AML-193 (cell line): ENCODE measurements at places on chromosomes 6 and 20.

GRCh38 chr6:161547617-161548016 lies 273.8 kb upstream of the AGPAT4 start:
- no peak for DNase-seq

- no peak for DNase-seq
Measured at GRCh38 chr20:25083773-25084625, 2.1 kb upstream of the VSX1 start.

GRCh38 chr6:111558690-111559187 lies 46.9 kb downstream of the TRAF3IP2 start:
- DNase-seq = no peak

DNA sequence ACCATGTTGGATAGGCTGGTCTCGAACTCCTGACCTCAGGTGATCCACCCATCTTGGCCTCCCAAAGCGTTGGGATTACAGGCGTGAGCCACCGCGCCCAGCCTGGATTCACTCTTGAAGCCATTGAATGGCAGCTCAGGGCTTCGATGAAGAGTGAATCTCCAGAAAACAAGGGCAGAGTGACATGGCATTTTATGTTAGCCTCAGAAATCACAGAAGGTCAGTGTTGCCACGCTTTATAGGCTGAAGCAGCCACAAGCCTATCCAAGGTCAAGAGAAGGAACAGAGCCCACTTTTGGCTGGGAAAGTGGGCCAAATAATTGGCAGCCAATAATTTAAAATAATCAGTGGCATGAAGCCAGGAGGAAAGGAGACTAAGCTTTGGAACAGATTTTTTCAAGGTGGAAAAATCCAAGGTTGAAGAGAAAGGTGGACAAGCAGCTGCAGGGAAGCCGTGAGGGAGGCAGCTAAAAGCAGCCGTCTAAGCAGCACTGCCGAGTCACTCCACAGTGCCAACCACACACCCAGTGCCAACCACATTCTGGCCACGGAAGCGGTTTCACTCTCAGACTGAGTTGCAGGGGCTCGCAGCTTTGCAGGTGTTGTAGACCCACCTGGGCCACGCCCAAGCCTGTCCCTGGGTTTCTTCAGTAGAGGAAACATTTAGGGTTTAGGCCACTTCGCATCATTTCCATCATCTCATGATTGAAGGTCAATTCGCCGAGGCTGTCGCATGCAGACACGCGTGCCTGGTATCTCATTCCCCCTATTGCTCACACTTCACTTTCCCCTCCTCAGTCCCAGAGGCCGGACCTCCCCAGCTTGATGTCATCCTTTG lies 17.4 kb upstream of the AVP start:
- DNase-seq = peak; percentile 23

GRCh38 chr6:144413418-144413817 lies 128.3 kb downstream of the UTRN start:
- DNase-seq = no peak

DNA sequence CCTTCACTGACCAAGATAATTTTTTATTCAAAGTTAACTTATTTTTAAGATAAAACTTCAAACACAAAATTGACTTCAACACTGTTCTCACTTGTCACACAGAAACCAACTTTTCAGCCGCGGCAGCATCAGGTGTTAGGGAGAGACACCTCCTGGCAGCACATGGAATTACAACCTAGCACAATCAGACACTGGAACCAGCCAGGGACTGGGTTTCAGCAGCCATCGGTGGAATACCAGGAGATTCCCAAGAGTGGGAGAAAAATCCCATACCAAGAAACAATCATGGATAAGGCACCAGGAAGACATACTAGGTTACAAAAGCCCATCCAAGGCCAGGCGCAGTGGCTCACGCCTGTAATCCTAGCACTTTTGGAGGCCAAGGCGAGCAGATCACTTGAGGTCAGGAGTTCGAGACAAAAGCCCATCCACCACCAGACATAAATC lies 70.0 kb downstream of the SNX5 start:
- DNase-seq = peak; percentile 36

DNA sequence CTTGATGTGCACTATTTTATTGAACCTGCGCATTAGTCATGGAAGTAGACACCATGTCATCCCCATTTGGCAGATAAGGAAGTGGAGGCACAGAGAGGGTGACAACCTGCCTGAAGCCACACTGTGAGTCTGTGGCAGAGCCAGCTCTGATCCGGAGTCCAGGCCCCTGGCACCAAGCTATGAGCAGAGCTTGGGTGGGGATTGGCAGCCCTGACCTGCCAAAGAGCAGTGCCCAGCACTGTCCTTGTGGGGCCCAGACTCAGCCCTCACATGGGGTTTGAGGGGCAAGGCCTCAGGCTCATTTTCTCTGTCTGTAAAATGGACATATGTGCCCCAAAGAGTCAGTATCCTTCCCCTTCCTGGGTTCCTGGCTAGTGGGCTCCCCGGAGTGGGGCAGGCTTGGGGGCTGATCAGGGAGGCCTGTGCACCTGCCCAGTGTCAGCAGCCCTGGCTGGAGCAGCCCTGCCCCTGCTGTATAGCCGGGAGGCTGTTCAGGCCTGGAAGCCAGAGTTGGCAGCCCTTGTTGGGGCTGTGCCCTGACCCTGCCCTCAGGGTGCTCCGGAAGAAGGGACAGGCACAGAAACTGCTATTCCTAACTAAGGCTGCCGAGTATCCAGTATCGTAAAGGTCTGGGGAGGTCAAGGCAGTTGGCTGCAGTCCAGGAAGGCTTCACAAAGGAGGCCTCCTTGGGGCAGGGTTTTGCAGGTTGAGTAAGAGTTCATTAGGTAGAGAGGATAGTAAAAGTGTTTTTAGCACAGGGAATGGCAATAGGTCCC lies 38.7 kb downstream of the TGM2 start:
- DNase-seq = no peak

- DNase-seq = no peak
Measured at GRCh38 chr6:136411025-136411325, 121.3 kb upstream of the BCLAF1 start.

- no peak for DNase-seq
Measured at GRCh38 chr6:136337606-136338005, 48.0 kb upstream of the BCLAF1 start.

DNA sequence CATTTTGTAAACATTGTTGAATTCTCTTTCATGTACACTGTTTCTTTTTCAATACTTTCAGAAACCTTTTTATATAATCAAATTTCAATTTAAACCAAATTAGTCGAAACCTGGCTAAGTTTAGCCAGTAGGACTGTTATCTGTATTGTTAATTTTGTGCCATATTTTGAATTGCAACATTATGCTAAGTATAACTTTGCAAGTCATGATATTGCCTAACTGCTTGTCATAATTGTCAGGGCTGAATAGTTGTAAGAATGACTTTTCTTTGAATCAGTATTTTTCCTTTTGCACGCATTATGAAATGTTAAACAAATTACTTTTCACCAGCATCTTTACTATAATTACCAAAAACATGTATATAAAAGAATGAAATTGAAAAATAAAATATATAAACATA lies 82.7 kb downstream of the SAMD3 start:
- peak; percentile 62 for DNase-seq

DNA sequence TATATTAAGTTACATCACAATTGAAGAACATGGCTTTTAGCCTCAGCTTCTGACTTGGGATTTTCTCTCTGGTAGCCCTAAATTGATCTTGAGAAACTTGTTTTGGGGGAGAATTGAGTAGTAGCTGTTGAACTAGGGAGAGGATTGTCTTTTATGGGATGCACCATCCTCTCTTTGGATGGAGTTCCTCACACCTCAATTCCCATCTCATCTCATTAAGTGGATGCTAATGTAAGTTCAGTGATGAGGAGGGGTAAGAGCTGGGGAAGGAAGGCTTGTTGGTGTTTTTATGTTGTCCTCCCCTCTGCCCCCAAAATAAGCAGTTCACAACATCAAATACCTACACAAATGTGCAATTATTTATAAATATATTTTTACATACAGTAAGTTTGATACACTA lies 4.0 kb downstream of the GJA1 start:
- no peak for DNase-seq
